ENCODE measurements at places on chromosomes 7 and 10. TPM values are rescaled to one million over a fixed set of nuclear protein-coding genes. Genes with fewer than 3 reads are reported as not detected.

DNA sequence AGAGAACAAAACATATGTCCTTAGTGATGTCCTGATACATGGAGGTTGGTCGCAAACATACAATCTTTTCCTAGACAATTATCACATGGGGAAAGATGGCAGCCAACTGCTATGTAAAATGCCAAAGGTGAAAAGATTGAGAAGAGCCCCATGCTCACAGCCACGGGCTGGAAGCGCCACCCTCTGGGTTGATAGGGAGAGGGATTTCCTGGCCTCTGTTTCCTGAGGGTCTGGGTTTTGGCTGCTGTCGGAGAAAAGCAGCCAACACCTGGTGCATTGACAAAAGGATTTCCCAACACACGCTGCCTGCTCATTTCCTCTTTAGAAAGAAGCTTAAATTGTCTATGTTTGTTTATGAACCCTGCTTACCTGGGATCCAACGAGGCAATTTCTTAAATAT, 43.8 kb downstream of the ITIH5 start:
- peak; percentile 35 for DNase-seq

GRCh38 chr7:133382775-133383559, 130.1 kb downstream of the EXOC4 start:
- DNase-seq = no peak

GRCh38 chr7:6565655-6566054, 11.6 kb upstream of the ZDHHC4 start:
- DNase-seq = no peak

DNA sequence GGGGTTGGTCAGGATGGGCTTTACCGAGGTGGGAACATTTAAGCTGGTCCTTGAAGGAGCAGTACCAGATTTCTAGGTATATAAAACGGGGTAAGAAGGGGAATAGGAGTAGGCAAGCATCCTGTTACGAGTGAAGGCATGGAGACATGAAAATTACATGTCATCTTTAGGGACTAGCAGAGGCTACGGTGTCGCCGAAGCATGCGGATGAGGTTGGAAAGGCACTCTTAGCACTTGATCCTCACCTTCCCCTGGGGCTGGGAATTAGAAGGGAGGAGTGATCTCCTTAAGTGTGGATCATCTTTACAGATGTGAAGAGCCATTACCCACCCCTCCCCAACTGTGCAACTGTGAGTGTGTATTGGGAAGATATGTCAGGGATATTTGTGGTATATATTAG, 13.8 kb upstream of the ZRANB1 start:
- DNase-seq = no peak

- DNase-seq = no peak
Observed at GRCh38 chr10:95628786-95629185, 27.7 kb downstream of the ALDH18A1 start.

DNA sequence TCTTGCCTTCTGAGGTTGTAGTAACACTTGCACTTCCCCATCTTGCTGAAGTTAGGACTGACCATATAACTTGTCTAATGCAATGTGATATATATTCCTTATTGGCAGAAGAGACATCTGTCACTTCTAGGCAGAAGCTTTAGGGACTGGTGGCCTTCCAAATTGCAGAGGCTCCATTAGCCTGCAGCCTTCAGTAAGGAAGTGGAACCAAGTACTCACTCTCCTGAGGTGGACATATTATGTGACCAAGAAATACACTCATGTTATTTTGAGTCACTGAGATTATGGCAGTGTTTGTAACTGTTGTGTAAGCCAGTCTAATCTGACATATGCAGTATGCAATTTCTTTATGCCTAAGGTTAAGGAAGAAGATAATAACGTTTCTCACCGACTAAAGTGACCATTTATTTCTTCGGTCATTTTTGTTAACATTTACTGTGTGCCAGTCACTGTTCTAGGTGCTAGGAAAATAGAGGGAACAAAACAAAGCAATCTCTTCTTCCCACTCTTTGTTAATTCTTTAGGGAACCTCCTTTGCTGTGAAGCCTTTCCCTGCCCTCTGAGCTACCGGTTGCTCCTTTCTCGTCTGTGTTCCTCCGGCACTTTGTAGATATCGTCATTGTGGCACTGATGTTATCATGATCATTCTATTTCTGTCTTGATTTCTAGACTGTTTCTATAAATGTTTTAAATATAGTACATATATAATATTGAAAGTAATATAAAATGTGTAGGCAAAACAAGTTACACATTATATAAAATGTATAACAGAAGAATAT, 52.9 kb upstream of the HBP1 start:
- DNase-seq = no peak

GRCh38 chr10:49328401-49329145, 29.6 kb downstream of the C10orf71 start:
- DNase-seq = no peak

- peak; percentile 46 for DNase-seq
Observed at GRCh38 chr10:110815354-110816004, 56.2 kb upstream of the PDCD4 start.

DNA sequence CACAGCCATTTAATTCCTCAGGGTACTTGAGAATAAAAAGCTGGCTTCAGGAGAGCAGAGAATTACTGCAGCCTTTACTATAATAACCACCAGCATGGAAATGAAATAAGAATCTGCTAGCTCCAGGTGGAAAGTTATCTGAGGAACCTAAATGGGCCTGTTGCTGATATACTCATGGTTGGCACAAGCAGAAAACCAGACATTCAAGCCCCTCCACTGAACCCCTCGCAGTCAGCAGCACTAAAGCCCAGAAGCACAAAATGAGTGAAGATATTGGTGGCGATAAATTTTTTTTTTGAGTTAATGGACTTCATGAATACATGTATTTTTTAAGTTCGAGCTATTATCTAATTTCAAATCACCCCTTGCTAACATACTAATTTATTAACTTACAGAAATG, 303.9 kb upstream of the NRP1 start:
- DNase-seq = no peak

- DNase-seq = no peak
Observed at GRCh38 chr7:37027557-37028341, 303.5 kb upstream of the AOAH start.

DNA sequence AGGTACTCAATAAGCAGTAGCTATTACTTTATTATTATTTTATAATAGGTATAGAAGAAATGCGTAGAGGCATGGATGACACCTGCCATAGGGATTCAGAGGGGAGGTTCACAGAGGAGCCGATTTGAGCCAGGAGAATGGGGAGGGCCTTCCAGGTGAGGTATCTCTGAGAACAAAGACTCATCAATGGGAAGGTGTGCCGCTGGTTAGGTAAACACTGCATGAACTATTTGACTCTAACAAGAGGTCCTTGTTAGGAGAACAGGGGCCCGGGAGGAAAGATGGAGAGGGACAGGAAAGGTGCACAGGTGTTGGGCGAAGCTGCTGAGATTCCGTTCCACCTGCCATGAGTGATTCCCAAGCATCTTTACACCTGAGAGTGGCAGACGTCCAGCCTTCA, 41.8 kb upstream of the TMEM273 start:
- DNase-seq = no peak

DNA sequence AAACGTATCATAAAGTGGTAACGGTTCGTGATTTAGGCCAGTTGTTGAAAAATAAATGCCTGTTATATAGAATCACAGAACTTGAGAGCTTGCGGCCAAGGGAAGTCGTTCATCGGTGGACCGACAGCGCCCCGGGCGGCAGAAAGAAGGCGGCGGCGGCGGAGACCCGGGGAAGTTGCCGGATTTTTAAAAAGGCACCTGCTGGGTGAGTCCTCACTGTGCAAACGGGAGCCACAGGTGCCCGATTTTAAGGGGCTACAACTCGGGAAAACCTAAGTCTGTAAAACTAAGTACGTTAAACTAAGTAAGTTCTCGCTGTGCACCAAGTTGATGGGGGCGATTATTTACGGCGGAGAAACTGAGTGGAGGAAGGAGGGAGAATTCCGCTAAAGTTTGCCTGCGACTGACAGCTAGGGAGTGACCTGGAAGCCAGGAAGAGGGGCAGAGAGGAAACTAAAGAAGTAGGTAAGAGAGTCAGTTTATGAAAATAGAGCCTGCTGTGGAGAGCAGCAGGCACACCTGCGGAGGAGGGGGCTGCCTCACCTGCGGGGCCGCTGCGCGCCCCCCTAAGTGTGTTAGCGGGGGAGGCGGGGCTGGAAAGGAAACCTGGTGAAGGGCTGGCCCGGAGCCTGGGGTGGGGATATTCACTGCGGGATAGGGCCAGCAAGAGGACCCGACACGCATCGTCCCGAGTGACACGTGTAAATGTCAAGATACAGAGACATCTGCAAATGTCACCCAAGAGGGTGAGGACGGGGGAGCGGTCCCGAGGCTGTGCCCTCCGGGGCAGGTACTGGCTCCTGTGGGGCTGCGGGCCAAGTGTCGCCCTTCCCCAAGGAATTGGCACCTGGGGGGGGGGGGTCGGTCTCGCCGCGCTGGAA, 996 bp downstream of the ADAM12 start:
- DNase-seq = peak; percentile 58

DNA sequence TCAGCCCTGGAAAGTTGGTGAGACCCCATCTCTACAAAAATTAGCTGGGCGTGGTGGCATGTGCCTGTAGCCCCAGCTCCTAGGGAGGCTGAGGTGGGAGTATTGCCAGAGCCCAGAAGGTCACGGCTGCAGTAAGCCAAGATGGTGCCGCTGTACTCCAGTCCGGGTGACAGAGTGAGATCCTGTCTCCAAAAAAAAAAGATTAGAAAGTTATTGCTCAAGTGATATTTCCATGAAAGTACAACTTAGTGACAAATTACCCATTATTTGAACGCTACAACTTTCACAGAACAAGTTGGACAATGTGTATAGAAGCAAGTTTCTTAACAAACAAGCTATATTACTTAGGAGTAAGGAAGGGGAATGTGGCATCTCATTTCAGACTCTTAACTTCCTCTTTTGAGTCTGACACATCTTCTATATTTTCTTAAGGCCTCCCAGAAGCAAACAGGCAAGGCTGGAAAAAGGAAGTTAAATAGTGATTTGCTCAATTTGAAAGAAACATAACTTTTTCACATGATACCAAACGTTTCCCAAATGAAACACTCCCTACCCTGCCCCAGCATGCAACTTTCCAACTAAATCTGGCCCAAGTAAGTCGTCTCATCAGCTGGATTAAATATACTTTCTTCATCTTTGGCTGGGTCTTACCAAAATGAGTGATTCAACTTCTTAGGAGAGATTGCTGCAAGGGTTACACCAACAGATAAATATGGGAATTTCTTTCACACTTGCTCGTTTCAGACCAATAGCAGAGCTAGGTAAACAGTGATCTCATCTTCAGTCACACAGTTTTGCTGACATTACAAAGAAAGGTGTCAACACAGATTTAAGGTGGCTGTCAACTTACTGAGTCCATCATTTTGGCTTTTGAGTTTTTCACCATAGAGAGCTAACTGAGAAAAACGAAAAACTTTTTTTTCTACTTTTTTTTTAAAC, 66.3 kb upstream of the KLF6 start:
- no peak for DNase-seq

Gene TAS2R41
- total RNA-seq = not detected

Gene TMEM140
- 7.6 TPM for total RNA-seq

Gene ASAH2
- 1.8 TPM for total RNA-seq

Gene SLC16A9
- total RNA-seq = 1.2 TPM
